Hematopoietic multipotent progenitor cell (in vitro differentiated cells): ENCODE measurements at places on chromosomes 12 and 14.

- no peak for DNase-seq
Measured at GRCh38 chr12:122031342-122032216, 9.9 kb downstream of the BCL7A start.

DNA sequence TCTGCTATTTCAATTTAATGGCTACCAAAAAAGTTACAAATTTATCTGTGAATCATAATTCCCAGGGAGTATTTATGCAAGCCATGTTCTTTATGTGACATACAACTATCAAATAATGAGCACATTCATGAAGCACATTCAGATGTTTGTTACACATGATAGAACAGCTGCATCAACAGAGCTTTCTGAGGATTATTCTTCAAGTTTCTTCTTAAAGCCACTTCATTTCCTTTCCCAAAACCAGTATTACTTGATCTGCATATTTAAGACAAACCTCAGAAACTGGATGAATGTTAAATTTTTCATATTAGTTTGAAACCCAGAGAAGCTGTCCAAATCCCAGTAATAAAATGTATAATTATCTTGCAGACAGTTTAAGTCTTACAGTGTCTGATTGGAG, 73.6 kb upstream of the SOX5 start:
- DNase-seq: no peak

DNA sequence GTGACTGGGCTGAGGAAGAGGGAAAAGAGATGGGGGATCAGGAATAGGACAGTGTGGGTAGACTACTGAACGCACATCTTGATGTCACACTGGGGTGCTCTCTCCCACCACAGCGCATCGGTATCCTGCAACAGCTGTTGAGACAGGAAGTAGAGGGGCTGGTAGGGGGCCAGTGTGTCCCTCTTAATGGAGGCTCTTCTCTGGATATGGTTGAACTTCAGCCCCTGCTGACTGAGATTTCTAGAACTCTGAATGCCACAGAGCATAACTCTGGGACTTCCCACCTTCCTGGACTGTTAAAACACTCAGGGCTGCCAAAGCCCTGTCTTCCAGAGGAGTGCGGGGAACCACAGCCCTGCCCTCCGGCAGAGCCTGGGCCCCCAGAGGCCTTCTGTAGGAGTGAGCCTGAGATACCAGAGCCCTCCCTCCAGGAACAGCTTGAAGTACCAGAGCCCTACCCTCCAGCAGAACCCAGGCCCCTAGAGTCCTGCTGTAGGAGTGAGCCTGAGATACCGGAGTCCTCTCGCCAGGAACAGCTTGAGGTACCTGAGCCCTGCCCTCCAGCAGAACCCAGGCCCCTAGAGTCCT, 6.9 kb downstream of the C1QL4 start:
- no peak for DNase-seq

DNA sequence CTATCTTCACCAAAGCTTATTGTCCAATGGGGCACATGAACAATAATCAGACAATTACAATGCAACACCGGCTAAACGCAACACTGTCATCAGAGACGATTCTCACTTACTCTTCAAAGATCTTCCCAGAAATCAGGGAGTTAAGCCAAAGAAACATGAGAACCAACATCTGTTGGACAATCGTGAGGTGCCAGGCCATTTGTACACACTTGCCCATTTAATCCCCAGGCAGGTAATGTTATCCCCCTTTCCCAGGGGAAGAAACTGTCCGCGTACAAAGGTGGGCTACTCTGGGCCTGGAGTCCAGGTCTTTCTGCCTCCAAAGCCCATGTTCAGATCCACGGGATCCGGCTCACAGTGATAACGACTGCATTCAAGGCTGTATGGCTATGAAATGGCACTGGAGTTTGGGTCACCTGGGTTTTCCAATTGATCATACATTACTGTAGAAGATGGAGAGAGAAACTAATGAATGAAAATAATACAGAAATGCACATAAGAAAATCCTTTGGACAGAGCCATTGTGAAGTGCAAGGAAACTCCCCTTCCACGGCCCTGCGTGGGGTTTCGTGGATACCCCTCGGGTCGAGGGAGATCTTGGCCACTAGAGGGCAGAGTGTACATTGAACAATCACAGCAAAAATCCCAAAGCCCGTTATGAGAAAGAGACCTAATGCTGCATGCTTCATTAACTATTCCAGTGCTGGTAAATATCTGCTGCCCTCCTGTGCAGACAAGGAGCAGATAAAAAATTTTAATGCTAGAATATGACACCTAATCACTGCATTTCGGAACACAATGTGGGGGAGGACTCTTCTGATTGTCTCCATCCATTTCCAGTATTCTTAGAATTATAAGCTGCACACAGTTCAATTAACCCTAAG, 111.4 kb downstream of the EGLN3 start:
- DNase-seq: peak; percentile 9

GRCh38 chr12:57738661-57739237, at the start of gene AGAP2:
TSS of gene AGAP2 (minus strand) at chr12:57738742. CDS start at chr12:57738246, 496 bp downstream.
- no peak for DNase-seq

DNA sequence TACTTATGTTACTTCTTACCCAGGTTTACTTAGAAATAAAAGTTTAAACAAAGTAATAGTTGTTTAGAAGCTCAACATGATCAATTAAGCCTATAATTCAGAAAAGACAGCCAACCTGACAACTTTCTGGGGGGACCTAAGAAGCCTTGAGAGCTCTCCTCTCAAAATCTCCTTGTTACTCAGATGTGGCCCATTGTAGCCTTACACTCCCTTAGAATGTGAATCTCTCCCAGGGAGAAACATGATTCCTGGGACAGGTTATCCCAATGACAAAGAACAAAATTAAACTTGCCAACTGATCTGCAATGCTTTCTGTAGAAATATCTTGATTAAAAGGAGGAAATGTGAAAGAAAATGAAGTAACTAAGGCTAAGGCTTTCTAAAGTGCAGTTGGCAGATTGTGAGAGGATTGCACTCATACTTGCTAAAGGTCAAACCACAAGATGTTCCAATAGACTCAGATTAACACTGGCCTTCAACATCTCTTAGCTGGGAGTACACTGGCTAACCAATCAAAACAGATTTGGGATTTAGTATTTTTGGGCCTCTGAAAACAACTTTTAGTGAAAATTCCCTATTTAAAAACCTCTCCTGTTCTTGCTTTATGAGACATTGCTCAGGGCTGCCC, 72.3 kb upstream of the TMX1 start:
- no peak for DNase-seq

DNA sequence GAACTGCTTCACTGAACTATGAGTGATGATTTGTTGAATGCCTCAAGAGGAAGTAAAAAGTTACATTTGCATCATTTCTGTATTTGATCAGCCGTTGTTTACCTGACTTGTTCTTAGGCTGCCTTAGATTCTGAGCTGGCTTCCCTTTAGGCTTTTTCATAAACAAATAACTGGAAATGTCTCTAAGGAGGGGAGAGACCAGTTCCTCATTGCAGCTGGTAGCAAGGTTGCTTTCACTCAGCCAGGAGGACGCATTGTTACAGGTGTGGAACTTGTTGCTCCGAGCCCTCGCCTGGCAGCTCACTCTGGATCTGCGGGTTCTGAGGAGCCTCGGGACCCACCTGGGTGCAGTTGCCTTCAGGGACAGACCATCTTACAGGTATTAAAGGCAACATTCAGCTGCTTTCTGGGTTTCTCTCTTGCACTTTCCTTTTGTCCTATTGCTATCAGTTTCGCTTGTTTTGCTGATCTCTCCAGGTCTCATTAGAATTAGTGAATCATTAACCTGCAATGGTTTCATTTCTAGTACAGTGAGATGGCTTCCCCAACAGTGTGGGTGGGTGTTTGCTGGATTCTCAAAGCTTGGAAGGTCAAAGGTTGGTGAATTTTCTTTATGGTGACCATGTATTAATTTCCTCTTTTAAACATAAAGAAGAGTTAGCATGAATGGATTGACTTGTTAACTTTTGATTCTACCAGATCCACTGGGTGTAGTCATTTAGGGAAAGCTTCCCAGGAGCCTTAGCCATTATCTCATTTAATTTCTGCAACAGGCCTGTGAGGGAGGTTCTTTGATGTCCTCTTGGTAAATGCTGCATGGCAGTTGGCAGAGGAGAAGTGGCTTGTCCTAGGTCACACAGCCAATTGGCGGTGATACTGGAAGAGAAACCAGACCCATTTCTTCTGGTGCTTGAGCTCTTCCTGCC, at the start of gene PLEKHG7:
TSS of gene PLEKHG7 (plus strand) at position 236 of the 926 bp plus-strand sequence. CDS start 3,643 bp downstream, outside the sequence.
- no peak for DNase-seq

DNA sequence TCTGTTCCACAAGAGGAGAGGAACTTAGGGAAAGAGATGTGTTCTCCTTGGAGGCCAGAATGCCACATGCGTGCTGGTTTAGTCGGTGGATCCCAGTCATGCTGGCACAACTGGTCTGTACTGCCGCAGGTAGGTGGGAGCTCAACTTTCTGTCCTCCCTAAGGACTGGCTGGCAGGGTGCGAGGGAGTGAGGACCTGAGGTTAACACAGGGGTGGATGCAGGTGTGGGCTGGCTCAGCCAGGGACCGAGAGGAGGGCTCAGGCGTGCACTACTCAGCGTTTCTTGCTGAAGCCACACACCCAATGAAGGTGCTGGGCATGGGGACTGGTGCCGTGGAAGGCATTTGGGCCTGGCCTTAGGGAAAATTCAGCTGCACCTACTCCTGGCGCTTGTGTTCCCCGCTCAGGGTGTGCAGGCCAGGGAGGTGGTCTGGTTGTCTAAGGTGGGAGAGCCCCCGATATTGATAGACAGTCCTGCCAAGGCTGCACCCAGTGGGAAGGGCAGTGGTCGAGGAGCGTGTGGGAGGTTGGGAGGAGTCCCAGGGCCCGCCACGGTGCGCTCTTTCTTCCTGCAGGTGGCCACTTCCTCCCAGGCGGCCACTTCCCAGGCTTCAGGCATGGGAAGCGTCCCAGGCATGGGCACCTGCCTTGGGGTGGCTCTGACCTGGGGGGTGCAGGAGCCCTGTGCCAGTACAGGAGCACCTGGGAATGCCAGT, 138.4 kb downstream of the ADGRD1 start:
- DNase-seq: no peak

DNA sequence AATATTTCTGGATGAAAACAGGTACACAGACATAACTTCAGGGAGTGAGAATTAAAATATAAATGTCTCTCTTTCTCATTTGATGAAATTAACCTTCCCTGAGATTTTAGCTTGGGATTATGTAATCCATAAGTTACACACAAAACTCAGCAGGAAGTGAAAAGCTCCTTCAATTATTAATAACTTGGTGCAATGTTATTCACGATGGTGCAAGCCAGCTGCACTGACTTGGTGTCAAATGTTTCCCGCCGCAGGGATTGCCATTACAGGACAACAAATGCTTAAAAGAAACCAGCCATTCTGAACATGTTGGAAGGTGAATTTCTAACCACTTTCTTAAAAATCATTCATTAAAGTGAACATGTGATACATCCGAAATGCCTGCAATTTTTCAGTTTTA, 250.4 kb downstream of the FOXN3 start:
- DNase-seq: no peak

- DNase-seq: no peak
Measured at GRCh38 chr12:65659681-65660080, 164.6 kb upstream of the HMGA2 start.

DNA sequence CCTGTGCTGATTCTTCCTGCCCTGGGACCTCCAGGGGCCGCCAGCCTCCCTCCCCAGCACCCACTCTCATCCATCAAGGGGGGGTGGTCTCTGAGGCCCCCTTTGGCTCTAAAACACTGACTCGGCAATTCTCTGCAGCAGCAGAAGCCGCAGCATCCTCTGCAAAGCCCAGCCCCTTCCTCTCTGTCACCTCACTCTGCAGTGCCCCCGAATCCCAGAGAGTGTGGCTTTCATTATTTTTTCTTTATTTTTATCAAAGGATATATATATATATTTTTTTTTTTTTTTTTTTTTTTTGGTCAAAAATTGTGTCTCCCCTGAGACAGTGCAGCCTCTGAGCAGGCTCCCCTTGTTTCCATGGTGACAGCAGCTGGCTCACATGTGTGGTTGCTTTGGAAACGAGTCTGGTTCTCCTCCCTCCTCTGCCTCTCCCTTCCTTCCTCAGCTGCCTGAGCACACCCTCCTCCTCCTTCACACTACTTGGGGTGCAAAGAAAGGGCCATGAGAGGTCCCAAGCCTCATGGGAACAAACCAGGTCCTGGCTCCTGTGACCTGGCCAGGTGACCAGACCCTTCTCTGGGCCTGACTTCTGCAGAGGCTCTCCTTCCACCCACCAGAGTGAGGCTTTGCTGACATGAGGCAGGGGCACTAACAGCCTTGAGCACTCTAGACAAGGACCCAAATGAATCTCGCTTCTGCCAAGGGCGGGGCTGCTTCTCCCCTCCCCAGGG, 100.5 kb downstream of the LRRC74A start:
- peak; percentile 89 for DNase-seq

DNA sequence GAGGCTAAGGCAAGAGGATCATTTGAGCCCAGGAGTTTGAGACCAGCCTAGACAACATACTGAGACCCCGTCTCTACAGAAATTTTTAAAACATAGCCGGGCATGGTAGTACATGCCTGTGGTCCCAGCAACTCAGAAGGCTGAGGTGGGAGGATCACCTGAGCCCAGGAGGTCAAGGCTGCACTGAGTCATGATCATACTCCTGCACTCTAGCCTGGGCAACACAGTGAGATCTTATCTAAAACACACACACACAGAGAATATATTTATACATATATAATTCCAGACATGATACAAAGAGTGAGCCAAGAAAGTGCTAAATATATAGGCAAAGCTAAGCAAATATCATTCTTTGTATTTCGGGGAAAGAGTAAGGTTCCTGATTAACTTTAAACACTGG, 9.4 kb downstream of the ZFC3H1 start:
- no peak for DNase-seq

DNA sequence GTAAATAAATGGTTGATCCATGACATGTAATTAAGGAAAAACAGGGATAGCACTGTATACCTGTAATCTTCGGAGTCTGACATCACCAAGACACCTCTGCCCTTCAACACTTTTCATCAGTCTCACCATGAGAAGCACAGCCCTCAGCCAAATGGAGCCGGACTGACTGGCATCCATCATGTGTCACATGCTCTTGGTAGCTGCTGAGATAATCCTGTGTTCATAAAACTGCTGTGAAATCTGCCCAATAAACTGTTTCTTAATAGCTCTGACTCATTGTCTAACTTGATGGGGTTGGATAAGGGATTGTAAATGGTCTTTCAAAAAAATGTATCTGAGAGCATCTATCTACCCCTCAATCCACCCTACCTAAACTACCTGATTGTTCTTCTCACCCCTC, 33.6 kb downstream of the KCNH5 start:
- no peak for DNase-seq

- DNase-seq: no peak
Measured at GRCh38 chr12:46562625-46563225, 190.2 kb upstream of the SLC38A2 start.

- DNase-seq: no peak
Measured at GRCh38 chr12:124768452-124769162, 95.1 kb downstream of the SCARB1 start.

DNA sequence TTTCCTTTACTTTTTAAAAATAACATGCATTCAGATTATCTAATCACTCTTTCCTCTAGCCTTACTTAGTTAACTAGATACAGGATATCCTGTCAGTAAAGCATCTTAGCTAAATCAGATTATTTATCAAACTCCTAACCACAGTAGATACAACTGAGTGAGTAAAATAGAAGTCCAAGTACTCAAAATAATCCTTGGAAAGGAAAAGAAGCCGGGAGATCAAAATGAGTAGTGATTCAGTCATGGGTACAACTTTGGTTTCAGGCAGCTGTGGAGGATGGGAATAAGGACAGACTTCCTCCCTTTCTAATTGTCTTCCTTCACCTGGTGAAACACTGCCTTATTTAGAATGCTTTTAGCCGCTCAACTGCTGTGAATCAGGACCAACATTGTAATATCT, 29.4 kb downstream of the GNG2 start:
- DNase-seq: no peak

GRCh38 chr14:93007225-93007997, 84.5 kb downstream of the CHGA start:
- DNase-seq: no peak

GRCh38 chr14:74982661-74983060, 20.1 kb upstream of the EIF2B2 start:
- DNase-seq: no peak

- DNase-seq: no peak
Measured at GRCh38 chr12:93676408-93677194, 574 bp upstream of the CRADD start.
